ENCODE measurements at places on chromosomes 6 and 20. TPM values are rescaled to one million over a fixed set of nuclear protein-coding genes. Genes with fewer than 3 reads are reported as not detected.

The KIF3B gene
- total RNA-seq, result 42.7 TPM

The ZSCAN9 gene
- 14.0 TPM for total RNA-seq

The FAM184A gene
- total RNA-seq, result 4.6 TPM

The GINS1 gene
- 42.6 TPM for total RNA-seq

The SLC17A4 gene
- not detected for total RNA-seq

The VSX1 gene
- not detected for total RNA-seq

The VGLL2 gene
- total RNA-seq, result not detected

The GPR6 gene
- not detected for total RNA-seq

The IL17A gene
- not detected for total RNA-seq

The PXDC1 gene
- 50.8 TPM for total RNA-seq

The ALDH5A1 gene
- total RNA-seq, result 2.2 TPM

The HUS1B gene
- 1.2 TPM for total RNA-seq

The HTR1E gene
- not detected for total RNA-seq

The RGS17 gene
- total RNA-seq, result 6.5 TPM

The UNC93A gene
- total RNA-seq, result not detected

The TTK gene
- 63.1 TPM for total RNA-seq

The GABRR1 gene
- total RNA-seq, result 0.02 TPM

The GNMT gene
- total RNA-seq, result 0.24 TPM

The ZNF391 gene
- 3.3 TPM for total RNA-seq

The SFTA2 gene
- total RNA-seq, result not detected

The CCN5 gene
- total RNA-seq, result not detected

The BFSP1 gene
- total RNA-seq, result 9.7 TPM

The BHLHE23 gene
- not detected for total RNA-seq

The BMP5 gene
- total RNA-seq, result not detected

The EDN3 gene
- total RNA-seq, result not detected

The SEMG1 gene
- not detected for total RNA-seq

Data from A172 (cell line).